Tracheal epithelial cell (primary cell): ENCODE measurements at places on chromosomes 12 and 14. TPM values are rescaled to one million over a fixed set of nuclear protein-coding genes. Genes with fewer than 3 reads are reported as not detected.

The STAT2 gene
- 45.6 and 88.7 TPM in 2 replicates for total RNA-seq

The SMIM41 gene
- not detected in 2 replicates for total RNA-seq

The SERPINA12 gene
- not detected in 2 replicates for total RNA-seq

The AQP6 gene
- total RNA-seq, result not detected in 2 replicates

The KRT82 gene
- not detected in 2 replicates for total RNA-seq

The TEP1 gene
- 15.6 and 17.6 TPM in 2 replicates for total RNA-seq

The BCL2L14 gene
- 0.21 TPM in 1 of 2 replicates, not detected in the other for total RNA-seq

The LRRIQ1 gene
- under 0.01 and 0.24 TPM in 2 replicates for total RNA-seq

The KRT77 gene
- total RNA-seq, result not detected in 2 replicates

The METTL3 gene
- total RNA-seq, result 61.8 and 71.6 TPM in 2 replicates

The PDZRN4 gene
- not detected in 2 replicates for total RNA-seq

The MUCL1 gene
- total RNA-seq, result not detected in 2 replicates

The OLR1 gene
- total RNA-seq, result under 0.01 and 1.4 TPM in 2 replicates

The KCNJ8 gene
- 0.48 TPM in 1 of 2 replicates, not detected in the other for total RNA-seq

The KLHDC1 gene
- 0.43 and 0.72 TPM in 2 replicates for total RNA-seq

The WNT1 gene
- not detected in 2 replicates for total RNA-seq

The RNASE3 gene
- not detected in 2 replicates for total RNA-seq

The PPM1H gene
- total RNA-seq, result 3.4 and 4.8 TPM in 2 replicates

The POTEM gene
- total RNA-seq, result not detected in 2 replicates

The MDGA2 gene
- total RNA-seq, result not detected in 2 replicates

The TEX22 gene
- total RNA-seq, result under 0.01 and 0.21 TPM in 2 replicates

The ANKRD13A gene
- total RNA-seq, result 55.2 and 94.2 TPM in 2 replicates

The DUSP6 gene
- total RNA-seq, result 106 and 177 TPM in 2 replicates

The HOXC9 gene
- 0.72 TPM in 1 of 2 replicates, not detected in the other for total RNA-seq

The KERA gene
- not detected in 2 replicates for total RNA-seq

The GZMH gene
- total RNA-seq, result not detected in 2 replicates

The TAS2R30 gene
- 1.2 and 2.8 TPM in 2 replicates for total RNA-seq

The ALDH1L2 gene
- 19.2 and 19.3 TPM in 2 replicates for total RNA-seq

The SERPINA1 gene
- 1.1 and 10.6 TPM in 2 replicates for total RNA-seq

The MYBPC1 gene
- total RNA-seq, result not detected in 2 replicates

The KRT76 gene
- not detected in 2 replicates for total RNA-seq

The RNF10 gene
- 101 and 161 TPM in 2 replicates for total RNA-seq

The SYCP3 gene
- 0.24 TPM in 1 of 2 replicates, not detected in the other for total RNA-seq

The HCAR1 gene
- 0.21 and 0.24 TPM in 2 replicates for total RNA-seq
